Stimulated activated CD8-positive, alpha-beta memory T cell treated with anti-CD3 and anti-CD28 coated beads, Interleukin-7, amount 100 ng/mL, for 1 hour (primary cell): ENCODE measurements at places on chromosomes 3 and 15.

- DNase-seq: no peak
Measured at GRCh38 chr3:30319713-30320112, 286.7 kb upstream of the TGFBR2 start.

GRCh38 chr15:66249605-66250174, 3.9 kb downstream of the MEGF11 start:
- DNase-seq: no peak

DNA sequence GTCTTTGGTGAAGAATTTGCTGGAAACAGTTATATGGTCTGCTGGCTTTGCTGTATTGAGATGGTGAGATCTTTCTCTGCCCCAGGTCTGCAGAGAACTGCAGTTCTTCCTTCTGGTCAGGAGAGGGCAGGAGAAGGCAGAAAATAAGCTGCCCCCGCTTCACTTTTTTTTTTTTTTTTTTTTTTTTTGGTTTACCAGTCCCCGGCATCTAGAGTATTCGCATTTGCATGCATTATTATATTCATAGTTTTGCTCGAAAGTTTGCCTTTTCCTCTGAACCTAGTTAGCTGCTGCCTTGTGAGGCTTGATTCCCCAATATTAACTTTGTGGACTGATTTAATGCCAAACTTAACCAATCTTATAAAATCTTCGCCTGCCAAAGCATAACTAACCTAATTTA, 10.6 kb upstream of the PARL start:
- no peak for DNase-seq

DNA sequence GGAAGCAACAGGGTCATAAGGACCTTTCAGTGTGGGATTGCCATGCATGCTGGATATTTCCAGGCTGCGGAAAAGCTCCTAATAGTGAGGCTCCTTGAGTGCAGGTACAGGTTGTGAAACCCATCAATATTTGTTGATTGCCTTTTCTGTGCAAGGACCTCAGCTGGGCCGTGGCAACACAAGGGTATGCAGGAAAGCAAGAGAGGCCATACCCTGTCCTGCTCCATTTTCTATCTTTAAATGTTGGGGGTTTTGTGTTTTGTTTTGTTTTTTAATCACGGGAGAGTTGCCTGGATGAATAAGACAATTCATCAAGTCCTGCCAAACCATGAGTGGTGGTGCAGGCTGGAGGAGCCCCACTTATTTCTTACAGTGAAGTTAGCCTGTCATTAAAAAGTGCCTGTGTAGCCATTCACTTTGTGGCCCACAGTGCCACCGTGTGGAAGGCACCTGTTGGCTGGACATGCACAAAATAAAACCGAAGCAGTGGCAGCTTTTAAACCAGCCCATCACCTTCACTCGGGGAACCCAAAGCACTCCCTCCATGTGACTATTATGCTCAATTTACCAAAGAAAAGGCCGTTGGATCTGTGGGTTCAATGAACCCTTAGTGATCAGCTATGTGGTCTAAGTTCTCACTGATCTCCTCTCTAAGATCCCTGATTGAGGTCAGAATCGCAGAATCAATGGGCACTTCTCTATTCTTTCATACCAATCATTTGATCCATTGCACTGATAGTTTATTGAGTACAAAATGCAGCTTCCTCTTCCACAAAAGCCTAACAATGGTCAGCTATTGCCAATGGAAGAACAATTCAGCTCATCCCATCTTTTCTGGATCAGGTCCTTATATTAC, 42.2 kb downstream of the CLDN18 start:
- DNase-seq: no peak

GRCh38 chr3:11288786-11289637, 16.8 kb downstream of the ATG7 start:
- no peak for DNase-seq

- DNase-seq: no peak
Measured at GRCh38 chr15:73352082-73352481, 16.7 kb downstream of the HCN4 start.

GRCh38 chr3:173007079-173007723, 133.8 kb downstream of the SPATA16 start:
- DNase-seq: no peak

DNA sequence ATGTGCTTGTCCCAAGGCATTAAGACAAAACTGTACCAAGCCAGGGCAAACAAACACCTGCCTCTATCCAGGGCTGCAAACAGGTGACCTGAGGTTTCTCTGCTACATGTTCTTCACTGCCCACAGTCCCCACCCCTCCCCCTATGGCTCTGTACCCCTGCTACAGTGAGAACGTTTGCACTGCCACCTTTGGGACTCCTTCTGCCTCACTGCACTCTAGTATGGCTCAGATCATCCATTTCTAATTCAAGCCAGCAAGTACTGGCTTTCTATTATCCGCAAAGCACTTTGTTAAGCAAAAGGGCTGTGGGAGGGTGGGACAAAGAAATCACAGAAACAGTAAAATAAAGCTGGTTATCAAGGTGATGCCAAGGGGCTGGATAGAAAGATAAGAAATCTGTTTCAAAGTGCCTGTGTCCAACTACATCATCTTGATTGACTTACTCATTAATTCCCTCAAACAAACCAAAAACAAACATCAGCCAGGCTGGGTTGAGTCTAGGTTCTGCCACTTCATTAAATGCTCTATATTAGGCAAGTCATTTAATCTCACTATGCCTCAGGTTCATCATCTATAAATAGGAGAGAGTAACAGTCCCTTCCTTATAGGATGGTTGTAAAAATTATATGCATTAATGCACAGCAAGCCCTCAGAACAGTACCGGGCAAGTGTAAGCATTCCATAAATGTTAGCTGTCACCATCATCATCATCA, 95.3 kb downstream of the PDZRN3 start:
- DNase-seq: no peak

- DNase-seq: no peak
Measured at GRCh38 chr3:176561826-176562225, 635.5 kb downstream of the TBL1XR1 start.

DNA sequence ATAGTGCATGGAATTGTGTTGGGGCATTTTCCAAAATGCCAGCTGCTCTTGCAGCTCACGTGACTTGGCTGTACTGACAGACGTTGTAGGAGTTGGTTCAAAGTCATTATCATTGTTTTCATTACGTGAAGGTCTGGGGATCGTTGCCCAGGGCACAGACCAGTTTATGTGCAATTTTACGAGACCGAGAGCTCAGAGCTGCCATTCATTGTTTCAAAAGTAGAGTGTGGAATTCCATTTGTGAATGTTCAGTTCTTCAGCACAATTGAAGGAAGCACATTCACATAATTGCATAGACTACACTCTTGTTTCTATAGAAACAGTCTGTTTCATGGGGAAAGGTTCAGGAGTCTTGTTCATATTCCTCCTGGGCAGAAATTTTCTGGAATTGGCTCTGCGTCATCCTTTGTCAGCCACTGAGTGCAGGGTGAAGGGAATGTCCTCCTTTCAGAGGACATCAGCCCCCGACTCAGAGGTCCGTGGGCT, 54.5 kb downstream of the GABRG3 start:
- no peak for DNase-seq

DNA sequence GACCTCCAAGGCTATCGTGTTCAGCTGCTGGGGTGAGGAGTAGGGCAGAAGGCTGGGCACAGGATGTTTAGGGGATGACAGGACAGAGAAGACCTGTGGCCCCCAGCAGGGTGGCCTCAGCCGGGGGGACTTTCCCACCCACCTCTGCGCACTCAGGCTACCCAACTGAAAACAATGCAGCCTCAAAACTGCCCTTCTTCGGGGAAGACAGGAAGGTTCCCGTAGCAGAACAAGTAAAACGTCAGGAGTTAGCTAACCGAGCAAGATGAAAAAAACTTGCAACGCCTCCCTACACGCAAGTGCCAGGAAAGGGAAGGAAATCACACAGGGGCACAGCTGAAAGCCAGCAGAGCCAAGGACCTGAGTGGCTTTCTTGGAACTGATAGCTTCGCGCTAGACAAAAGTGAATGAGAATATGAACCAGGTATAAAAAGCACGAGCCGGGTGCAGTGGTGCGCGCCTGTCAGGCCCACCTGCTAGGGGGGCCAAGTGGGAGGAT, 38.4 kb upstream of the FURIN start:
- no peak for DNase-seq

- DNase-seq: no peak
Measured at GRCh38 chr15:37097144-37097919, 3.0 kb downstream of the MEIS2 start.

DNA sequence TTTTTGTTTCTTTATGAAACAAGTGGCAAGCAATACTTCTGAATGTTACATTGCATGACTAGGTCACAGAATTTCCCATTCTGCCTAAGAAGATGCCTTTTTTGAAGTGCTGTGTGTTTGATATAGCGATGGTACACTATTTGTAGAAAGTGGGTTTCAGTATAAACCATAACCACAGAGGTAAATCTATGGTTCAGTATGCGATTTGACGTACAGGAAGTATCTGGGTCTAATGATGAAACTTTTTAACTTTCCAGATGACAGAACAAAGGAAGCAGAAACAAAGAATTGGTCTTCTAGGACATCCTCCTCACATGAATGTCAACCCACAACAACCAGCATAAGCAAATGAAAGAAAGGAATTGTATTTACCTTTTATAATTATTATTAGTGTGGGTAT, 133.4 kb upstream of the BHLHE40 start:
- DNase-seq: no peak

DNA sequence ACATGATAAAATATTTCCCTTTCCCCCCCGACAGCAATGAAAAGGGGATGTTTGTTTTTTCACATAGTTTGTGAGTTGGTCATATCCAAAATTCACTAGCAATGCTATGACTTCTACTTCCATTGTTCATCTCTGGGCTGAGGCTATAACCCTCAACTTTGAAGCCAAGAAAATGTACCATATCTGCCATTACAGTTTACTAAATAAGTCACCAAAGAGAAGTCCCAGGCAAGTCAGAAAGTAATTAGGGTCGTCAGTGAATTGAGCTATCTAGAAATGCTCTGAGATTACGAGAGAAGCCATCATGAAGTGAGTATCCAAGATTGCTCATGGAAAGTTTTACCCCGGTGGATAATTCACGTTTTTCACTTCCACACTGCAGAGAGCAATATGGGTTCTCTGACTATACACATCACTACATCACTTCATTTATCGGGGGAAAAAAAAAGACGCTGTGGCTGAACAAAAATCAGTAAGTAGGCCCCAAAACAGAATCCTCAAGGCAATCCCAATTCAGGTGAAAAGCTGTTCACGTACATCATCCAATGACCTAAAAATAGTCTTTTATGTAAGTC, 1.4 kb downstream of the PEAK1 start:
- DNase-seq: no peak

DNA sequence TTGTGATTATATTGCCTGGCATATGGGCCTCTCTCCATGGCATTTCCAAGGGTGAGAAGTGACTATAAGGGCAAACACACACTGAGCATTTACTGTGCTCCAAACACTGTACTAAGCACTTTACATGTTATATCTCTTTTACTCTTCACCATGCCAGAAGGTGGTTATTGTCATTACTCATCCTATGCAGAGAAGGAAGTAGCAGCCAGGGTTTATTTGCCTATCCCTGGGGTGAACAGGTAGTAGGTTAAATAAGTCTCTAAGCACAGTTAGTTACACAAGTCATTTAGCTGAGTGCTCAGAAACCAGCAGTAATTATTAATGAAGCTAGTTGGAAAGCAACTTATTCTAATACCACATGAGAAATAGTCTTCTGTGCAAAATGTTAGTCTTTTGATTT, 109.9 kb upstream of the SYNPR start:
- no peak for DNase-seq

DNA sequence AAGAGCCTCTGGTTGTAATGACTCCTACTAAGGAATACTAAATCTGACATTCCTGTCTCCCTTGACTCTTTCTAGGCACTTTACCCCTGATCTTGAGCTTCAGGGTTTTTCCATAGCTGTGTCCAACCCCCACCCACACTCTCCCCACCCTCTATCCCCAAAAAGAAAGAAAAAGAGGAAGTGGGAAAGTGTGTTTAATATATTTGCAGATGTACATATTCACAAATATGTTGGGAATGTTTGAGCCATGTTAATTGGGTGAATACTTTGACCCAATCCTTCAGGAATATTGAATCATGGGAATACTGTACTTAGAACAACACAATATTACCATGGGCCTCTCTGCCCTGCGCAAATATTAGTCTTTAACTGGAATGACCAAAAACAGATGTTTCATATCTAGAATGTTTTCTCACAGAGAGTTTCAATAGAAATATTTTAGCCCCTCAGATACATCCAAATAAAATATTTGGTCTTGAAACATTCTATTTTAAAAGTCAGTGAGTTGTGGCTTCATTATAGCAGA, 19.8 kb upstream of the PFN2 start:
- DNase-seq: no peak

DNA sequence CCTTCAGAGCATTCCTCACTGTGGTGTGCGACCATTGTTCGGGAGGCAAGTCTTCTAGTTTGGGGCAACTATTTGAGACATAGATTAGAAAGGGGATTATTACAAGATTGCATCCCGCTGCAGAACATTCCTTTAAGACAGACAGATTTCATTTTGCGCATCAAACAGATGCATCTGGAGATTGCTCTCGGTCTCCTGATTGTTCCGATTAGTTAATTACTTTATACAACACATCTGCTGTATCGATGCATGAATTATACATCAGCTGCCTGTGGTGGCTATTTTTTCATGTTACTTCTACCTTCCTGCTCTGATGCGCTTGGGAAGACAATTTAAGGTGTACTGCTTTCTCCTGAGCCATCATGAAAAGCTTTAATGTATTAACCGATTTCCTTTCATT, 10.0 kb downstream of the SATB1 start:
- DNase-seq: no peak

GRCh38 chr3:37622999-37623883, 238.4 kb upstream of the CTDSPL start:
- no peak for DNase-seq

- DNase-seq: no peak
Measured at GRCh38 chr3:188780193-188781147, 391.3 kb upstream of the TPRG1 start.

- DNase-seq: no peak
Measured at GRCh38 chr3:127072971-127073783, 90.3 kb downstream of the PLXNA1 start.
